ENCODE measurements at places on chromosomes 12 and 14. TPM values are rescaled to one million over a fixed set of nuclear protein-coding genes. Genes with fewer than 3 reads are reported as not detected.

- peaks cover 3% of the 10 kb centered on the region for H3K36me3 ChIP-seq
- DNase-seq, result no peak
- no peak overlapping the region for H3K27ac ChIP-seq
- no peak overlapping the region for H3K4me3 ChIP-seq
- no peaks in the 10 kb centered on the region for H3K27me3 ChIP-seq
Observed at GRCh38 chr14:58465421-58465820, 37.9 kb downstream of the KIAA0586 start.

DNA sequence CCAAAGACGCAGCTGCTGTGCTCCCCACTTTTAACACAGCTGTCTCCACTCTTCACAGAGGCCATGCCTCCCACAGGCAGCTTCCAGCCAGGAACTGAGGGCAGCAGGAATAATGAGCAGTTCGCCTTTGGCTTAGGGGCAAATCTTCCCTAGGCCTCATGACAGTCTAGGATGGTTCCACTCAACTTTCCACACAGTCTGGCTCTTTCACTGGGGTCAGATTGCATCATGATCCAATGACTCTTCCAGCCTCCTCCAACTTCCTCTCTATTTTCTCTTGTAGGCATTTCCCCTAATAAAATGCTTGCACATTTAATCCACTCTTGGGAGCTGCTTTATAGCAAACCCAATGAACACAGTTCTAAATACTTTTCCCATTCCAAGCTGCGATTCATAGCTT lies 271.6 kb upstream of the ATP2B1 start:
- H3K4me3 ChIP-seq, result no peak overlapping the region
- no peak for DNase-seq
- H3K36me3 ChIP-seq, result no peaks in the 10 kb centered on the region
- H3K27ac ChIP-seq, result no peak overlapping the region

DNA sequence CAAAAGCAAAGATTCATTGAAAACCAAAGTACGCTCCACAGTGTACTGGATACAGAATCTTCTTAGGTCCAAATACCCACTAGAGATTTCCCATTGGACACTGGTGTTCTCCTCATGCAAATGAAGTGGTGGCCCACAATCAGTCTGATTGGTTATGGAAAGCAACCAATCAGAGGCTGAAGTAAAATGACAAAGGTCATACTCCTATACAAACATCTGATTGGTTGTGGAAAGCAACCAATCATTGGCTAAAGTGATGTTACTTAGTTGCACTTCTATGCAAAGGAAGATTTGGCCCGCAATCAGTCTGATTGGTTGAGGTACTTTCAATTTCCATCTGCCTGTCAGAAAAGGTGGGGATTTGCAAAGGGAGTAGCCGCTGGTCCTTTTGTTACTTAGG lies 1.3 kb upstream of the WASHC3 start:
- DNase-seq, result no peak
- H3K36me3 ChIP-seq, result no peaks in the 10 kb centered on the region
- H3K4me3 ChIP-seq, result no peak overlapping the region
- no peak overlapping the region for H3K27ac ChIP-seq
- no peaks in the 10 kb centered on the region for H3K27me3 ChIP-seq

GRCh38 chr14:34655959-34656358 lies 26.0 kb upstream of the SNX6 start:
- no peak overlapping the region for H3K4me3 ChIP-seq
- no peaks in the 10 kb centered on the region for H3K4me1 ChIP-seq
- no peaks in the 10 kb centered on the region for H3K36me3 ChIP-seq
- H3K27me3 ChIP-seq, result no peaks in the 10 kb centered on the region

- no peaks in the 10 kb centered on the region for H3K27me3 ChIP-seq
- no peak overlapping the region for H3K27ac ChIP-seq
- no peak overlapping the region for H3K4me3 ChIP-seq
- no peaks in the 10 kb centered on the region for H3K4me1 ChIP-seq
- DNase-seq, result peak; percentile 23
Observed at GRCh38 chr14:32417956-32418552, 89.0 kb downstream of the AKAP6 start.

DNA sequence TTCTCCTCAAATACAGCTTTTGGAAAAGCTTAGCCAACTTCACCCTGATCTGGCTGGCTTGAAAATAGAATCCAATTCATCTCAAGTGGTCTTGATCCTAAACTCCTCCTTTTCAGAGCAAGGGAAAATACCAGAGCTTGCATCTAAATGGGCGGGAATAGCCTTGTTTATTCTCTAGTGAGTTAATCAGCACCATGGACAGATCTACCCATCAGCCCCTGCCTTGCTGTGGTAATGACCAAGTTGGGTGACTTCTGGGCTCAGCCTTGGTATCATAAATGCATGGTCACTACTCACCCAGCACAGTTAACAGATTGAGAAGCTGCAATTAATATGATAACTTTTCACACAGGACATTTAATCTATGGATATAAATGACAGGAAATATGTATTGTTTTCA lies 196.6 kb downstream of the GLT1D1 start:
- H3K36me3 ChIP-seq, result no peaks in the 10 kb centered on the region
- no peak overlapping the region for H3K27ac ChIP-seq
- no peak for DNase-seq
- H3K4me1 ChIP-seq, result no peaks in the 10 kb centered on the region
- no peak overlapping the region for H3K4me3 ChIP-seq

DNA sequence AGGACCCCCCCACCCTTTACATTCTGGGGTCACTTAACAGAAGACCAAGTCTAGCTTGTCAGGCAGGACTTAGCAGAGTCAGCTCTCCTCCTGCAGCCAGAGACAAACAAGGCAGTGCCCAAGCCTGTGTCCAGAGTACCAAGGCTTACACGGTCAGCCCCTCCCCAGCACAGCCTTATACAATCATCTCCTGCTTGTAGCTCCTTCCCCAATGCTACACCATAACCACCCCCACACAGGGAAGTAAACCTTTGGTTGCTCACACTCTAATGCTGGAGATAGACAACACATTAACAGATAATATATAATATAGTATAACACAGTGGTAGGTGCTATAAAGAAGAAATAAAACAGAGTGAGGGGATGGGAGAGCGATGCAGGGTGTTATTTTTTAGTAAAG lies 175.4 kb upstream of the PWP1 start:
- H3K27me3 ChIP-seq, result no peaks in the 10 kb centered on the region
- no peak overlapping the region for H3K27ac ChIP-seq
- no peaks in the 10 kb centered on the region for H3K36me3 ChIP-seq
- H3K4me1 ChIP-seq, result no peaks in the 10 kb centered on the region

- no peaks in the 10 kb centered on the region for H3K36me3 ChIP-seq
- H3K27me3 ChIP-seq, result no peaks in the 10 kb centered on the region
- peak overlapping the region; percentile 46 for H3K4me3 ChIP-seq
Observed at GRCh38 chr12:122023339-122024131, 1.9 kb downstream of the BCL7A start.

- no peaks in the 10 kb centered on the region for H3K27me3 ChIP-seq
- H3K4me3 ChIP-seq, result no peak overlapping the region
- DNase-seq, result no peak
- no peak overlapping the region for H3K27ac ChIP-seq
- no peaks in the 10 kb centered on the region for H3K4me1 ChIP-seq
Observed at GRCh38 chr14:54772451-54772881, 130.2 kb downstream of the GCH1 start.

DNA sequence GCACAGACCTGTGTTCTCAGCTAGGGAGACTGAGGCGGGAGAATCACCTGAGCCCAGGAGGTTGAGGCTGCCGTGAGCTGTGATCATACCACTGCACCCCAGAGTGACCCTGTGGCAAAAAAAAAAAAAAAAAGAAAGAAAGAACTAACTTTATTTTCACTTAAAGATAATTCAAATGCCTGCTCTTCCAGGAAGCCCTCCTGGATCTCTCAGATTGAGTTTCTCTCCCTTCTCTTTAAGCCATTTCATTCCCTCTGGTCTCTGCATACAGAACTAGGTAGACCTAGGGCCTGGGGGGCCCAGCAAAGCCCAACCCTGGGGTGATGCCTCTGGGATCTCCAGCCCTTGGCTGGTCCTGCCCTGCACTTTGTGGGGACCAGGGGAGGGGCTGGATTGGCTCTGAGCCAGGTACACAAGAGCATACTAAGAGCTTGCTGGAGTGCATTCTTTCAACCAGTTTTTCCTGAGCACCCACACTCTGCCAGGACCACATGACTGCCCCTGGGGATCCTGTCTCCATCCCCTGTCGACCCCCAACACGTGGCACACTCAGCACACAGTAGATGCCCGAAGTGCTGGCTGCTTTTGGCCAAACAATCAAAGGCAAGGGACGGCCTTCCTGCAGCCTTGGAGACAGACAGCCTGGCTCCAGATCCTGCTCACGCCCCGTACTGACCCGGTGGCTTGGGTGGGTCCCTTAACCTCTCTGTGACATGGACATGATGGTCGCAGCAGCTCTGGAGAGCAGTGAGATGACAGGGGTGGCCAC lies 52.7 kb downstream of the CYP46A1 start:
- no peak overlapping the region for H3K27ac ChIP-seq
- no peaks in the 10 kb centered on the region for H3K27me3 ChIP-seq
- peak overlapping the region; percentile 46 for H3K4me3 ChIP-seq
- H3K4me1 ChIP-seq, result peaks cover 7% of the 10 kb centered on the region
- no peak for DNase-seq

DNA sequence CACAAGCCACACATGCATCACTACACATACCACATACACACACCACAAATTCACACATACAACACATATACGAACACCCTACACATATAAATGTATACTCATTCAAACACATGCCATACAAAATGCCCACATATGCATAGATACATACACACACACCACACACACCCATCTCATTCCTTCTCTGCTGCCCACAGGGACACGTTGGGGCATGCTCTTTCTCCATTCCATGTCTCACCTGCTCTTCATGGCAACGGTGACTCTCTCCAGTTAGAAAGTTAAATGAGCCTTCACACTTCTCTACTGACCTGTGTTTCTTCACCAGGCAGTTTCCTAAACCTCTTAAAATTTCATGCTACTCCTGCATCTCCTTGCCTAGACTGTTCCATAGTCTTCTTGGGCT lies 1194.8 kb downstream of the BCL11B start:
- no peaks in the 10 kb centered on the region for H3K36me3 ChIP-seq
- no peak overlapping the region for H3K27ac ChIP-seq
- no peaks in the 10 kb centered on the region for H3K4me1 ChIP-seq
- H3K27me3 ChIP-seq, result no peaks in the 10 kb centered on the region
- DNase-seq, result no peak

DNA sequence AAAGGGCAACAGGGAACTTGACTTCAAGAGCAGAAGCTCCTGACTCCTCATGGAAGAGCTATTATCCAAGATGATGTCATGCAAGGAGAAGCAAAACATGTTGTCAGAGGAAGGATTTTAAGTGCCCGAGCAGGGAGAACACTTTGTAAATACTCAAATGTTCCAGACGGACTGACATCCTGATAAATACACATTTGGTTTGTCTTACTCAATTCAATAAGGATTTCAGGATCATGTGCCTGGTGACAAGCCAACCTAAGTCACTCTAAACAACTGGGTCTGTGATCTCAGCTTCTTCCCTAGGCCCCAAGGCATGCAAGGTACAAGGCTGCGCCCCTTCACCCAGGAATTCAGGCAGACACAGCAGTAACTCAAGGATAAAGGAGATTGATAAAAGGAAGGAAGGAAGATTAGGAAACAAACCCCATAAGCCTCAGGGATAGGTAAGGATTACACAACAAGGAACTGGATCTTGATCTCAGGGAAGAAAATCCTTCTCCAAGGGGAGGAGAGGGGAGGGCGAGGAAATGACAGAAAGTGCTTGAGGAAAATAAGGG lies 26.8 kb upstream of the CEBPE start:
- H3K27ac ChIP-seq, result no peak overlapping the region
- H3K27me3 ChIP-seq, result no peaks in the 10 kb centered on the region
- H3K4me3 ChIP-seq, result no peak overlapping the region
- H3K4me1 ChIP-seq, result no peaks in the 10 kb centered on the region

GRCh38 chr14:70770490-70770889 lies 38.8 kb downstream of the MAP3K9 start:
- H3K36me3 ChIP-seq, result no peaks in the 10 kb centered on the region
- H3K27ac ChIP-seq, result no peak overlapping the region
- no peak for DNase-seq
- no peaks in the 10 kb centered on the region for H3K27me3 ChIP-seq
- H3K4me1 ChIP-seq, result no peaks in the 10 kb centered on the region

GRCh38 chr12:122042910-122043309 lies 21.2 kb downstream of the BCL7A start:
- H3K27me3 ChIP-seq, result no peaks in the 10 kb centered on the region
- no peaks in the 10 kb centered on the region for H3K4me1 ChIP-seq
- H3K36me3 ChIP-seq, result no peaks in the 10 kb centered on the region
- no peak overlapping the region for H3K27ac ChIP-seq

DNA sequence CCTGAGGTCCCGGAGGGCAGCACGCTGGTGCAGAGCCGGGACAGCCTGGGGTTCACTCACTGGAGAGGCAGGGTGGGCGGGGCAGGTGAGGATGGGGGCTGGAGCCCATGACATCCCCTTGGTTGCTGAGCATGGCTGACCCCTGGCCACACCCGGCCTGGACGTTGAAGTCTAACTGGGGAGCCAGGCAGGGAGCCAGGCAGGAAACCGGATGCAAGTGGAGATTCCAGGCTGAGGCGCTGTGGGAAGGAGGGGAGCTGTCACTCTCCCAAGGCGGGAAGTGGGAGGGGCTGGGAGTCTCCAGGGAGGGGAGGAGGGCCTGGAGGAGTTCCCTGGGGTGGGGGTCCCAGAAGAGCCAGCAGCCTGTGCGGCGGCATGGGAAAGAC lies 7.7 kb upstream of the INF2 start:
- H3K27me3 ChIP-seq, result no peaks in the 10 kb centered on the region
- H3K27ac ChIP-seq, result peak overlapping the region; percentile 86
- peaks cover 33% of the 10 kb centered on the region for H3K4me1 ChIP-seq
- peak; percentile 68 for DNase-seq
- H3K4me3 ChIP-seq, result no peak overlapping the region

DNA sequence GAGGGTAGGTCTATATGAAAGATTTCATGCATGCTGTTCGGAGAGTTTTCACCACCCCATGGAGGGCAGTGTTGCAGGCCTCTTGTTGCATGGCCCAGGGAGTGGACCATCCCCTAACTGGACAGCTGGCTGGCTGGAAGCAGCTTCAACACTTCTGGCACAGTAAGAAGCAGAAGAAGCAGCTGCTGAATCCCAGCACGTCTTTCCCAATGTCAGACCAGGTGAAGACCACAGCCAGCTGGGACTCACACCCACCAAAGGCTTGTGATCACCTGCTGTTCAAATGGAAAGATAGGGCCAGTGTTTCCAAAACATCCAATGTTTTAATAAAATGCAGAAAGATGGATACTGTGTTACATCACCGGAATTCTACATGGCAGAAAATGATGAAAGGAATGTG lies 1423.6 kb downstream of the AACS start:
- H3K4me1 ChIP-seq, result no peaks in the 10 kb centered on the region
- no peak overlapping the region for H3K4me3 ChIP-seq
- no peaks in the 10 kb centered on the region for H3K36me3 ChIP-seq

DNA sequence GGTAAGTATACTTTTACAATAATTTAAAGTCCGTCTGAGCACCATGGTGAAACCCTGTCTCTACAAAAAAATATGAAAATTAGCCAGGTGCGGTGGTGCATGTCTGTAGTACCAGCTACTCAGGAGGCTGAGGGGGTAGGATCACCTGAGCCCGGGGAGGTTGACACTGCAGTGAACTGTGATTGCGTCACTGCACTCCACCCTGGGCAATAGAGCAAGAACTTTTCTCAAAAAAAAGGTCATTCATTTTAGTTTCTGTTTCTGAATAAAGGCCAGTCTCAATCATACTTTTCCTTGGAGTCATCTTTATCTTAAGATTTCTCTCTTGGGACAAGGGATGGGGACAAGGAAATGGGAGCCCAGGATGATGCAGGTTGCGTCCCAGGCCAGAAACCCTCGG lies 12.9 kb downstream of the ANKRD13A start:
- DNase-seq, result no peak
- peaks cover 16% of the 10 kb centered on the region for H3K36me3 ChIP-seq
- H3K4me3 ChIP-seq, result no peak overlapping the region
- H3K27me3 ChIP-seq, result no peaks in the 10 kb centered on the region
- no peaks in the 10 kb centered on the region for H3K4me1 ChIP-seq

Gene HOXC12
- total RNA-seq, result not detected

Gene NRXN3
- 2.5 TPM for total RNA-seq

Gene PTPN11
- 25.5 TPM for total RNA-seq

Gene SLC5A8
- total RNA-seq, result not detected

Gene UNC79
- total RNA-seq, result 1.2 TPM

Gene TAS2R14
- 1.7 TPM for total RNA-seq
